ENCODE measurements at places on chromosomes 1 and 21. TPM values are rescaled to one million over a fixed set of nuclear protein-coding genes. Genes with fewer than 3 reads are reported as not detected.

The PLA2G2C gene
- total RNA-seq, result not detected

DNA sequence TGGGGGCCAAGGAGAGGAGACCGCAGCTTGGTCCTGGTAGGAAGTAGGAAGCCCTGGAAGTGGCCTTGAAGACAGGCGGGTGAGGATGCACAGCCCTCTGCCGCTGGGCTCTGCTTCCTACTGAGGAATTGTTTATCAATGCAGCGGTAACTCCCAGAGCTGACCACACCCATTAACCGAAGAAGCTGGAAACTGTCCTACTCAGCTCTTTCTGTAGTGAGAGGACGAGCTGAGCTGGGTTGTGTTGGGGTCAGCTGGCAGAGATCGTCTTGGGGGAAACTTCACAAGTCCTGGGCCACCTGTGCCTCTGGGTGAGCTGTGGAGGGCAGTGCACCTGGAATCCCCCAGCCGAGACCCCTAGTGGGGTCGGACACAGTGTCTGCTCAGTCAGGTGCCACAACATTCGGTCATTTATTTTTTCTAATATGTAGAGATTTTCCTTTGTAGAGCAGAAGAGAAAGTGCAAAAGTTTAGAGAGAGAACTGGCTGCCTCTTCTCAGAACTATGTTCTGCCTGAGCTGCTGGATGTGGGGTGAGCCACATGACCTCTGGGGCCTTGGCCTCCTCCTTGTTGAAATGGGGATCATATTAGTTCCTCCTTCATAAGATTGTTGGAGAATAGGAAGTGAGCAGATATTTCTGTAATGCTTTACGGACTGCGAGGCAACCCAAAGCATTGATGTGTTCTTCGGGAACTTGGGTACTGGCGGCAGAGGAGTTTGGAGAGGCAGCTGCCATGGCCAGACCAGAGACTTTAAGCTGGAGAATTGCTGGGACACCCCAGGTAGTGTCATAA, 3.6 kb downstream of the NECAP2 start:
- peaks cover 49% of the 10 kb centered on the region for H3K36me3 ChIP-seq
- no peak overlapping the region for H3K4me3 ChIP-seq
- DNase-seq, result no peak
- H3K27ac ChIP-seq, result peak overlapping the region; percentile 41
- no peaks in the 10 kb centered on the region for H3K27me3 ChIP-seq

GRCh38 chr1:6795661-6796060, 10.4 kb downstream of the CAMTA1 start:
- H3K27me3 ChIP-seq, result no peaks in the 10 kb centered on the region
- peaks cover 7% of the 10 kb centered on the region for H3K36me3 ChIP-seq
- no peak for DNase-seq
- peaks cover 4% of the 10 kb centered on the region for H3K4me1 ChIP-seq
- no peak overlapping the region for H3K4me3 ChIP-seq

The GBP4 gene
- total RNA-seq, result 51.0 TPM

GRCh38 chr1:30638811-30639210, 84.6 kb downstream of the MATN1 start:
- no peak for DNase-seq
- H3K4me1 ChIP-seq, result no peaks in the 10 kb centered on the region
- no peak overlapping the region for H3K4me3 ChIP-seq
- H3K27ac ChIP-seq, result no peak overlapping the region
- no peaks in the 10 kb centered on the region for H3K36me3 ChIP-seq

The MDM4 gene
- total RNA-seq, result 72.4 TPM

The B3GALNT2 gene
- total RNA-seq, result 12.9 TPM

The THEM5 gene
- total RNA-seq, result not detected

DNA sequence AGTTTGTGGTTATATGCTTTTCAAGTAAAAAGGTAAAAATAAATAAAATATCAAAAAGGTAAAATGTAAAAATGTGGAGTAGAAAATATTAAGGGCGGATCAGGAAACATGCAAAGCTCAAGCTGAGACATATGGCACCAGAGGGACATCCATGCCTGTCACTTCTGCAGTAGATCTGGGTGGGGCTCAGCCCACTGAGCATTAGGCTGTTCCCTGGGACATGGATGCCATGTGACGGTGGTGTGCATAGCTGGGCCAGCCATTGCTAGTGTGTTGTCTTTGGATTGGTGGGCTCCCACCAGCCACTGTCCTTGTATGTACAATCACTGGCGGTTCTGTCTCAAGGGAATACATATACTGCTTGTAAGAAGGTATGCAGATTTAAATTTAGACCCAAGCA, 3.0 kb downstream of the TTC13 start:
- H3K4me3 ChIP-seq, result no peak overlapping the region
- no peak for DNase-seq
- no peak overlapping the region for H3K27ac ChIP-seq
- H3K27me3 ChIP-seq, result no peaks in the 10 kb centered on the region

All from activated CD8-positive, alpha-beta T cell treated with anti-CD3 and anti-CD28 coated beads, Interleukin-2, amount 10 ng/mL, durations not matched to agents 7 days and 5 days (primary cell).